Mammary epithelial cell (primary cell): ENCODE measurements at places on chromosomes 5 and 9. TPM values are rescaled to one million over a fixed set of nuclear protein-coding genes. Genes with fewer than 3 reads are reported as not detected.

Gene PCDHA8
- polyA plus RNA-seq = not detected

Gene INVS
- polyA plus RNA-seq = 9.7 TPM

Gene SPINK4
- polyA plus RNA-seq = not detected

Gene ECPAS
- 26.1 TPM for polyA plus RNA-seq

Gene FOXD4
- polyA plus RNA-seq = 0.10 TPM

Gene DOCK2
- polyA plus RNA-seq = 0.29 TPM

Gene MLANA
- polyA plus RNA-seq = not detected

DNA sequence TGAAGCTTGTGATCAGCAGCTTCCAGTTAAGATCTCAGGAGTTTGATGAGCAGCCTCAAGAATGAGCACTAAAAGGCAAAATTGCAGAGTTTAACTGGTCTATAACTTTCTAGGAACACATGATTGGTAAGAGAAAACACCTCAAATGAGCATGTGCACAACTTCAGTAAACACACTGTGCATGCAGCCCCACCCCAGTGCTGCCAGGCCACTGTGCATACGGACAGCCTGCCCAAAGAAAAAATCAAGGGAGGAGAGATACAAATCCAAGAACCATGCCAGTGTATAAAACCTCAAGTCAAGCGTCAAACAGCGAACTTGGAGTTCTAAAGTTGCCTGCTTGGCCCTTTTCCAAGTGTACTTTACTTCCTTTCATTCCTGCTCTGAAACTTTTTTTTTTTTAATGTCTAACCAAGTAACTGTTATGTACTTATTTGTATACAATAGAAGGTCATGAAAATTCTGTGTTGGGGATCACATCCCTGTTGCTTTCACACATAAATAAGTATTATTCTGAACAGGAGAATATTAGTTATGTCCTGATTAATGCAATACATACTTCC, 125.6 kb upstream of the TSLP start:
- DNase-seq = no peak

DNA sequence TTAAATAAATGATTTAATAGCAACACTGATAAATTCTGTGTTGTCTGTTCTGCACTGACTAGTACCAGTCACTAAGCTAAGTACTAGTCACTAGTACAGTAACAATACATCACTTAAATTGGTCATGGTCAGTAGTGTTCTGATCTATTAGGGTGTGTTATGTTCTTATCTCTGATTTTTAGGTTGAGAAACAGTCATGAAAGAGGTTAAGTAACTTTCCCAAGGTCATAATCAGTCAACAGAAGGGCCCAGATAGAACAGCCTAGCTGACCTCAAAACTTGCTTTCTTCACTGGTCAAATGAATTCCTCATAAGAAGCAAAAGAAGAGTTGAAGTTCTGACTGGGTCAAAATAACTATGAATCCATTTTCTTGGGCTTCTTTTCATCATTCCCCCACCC, 1492.7 kb downstream of the MAT2B start:
- DNase-seq = no peak

DNA sequence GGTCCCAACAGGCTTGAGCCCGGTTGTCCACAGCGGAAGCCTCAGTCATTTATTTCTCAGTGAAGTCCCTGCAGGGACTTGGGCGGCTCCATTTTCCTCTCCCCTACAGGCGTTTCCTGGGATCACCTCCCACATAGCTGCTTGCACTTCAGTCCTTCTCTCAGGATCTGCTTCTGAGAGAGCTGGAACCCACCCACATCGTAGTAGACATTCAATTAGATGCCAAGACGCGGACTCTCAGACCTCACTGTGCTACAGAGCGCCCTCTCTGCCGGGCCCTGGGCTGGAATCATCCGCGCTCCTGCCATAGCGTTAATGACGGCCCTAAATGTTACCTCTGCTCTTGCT, 54.0 kb upstream of the ROR2 start:
- no peak for DNase-seq

DNA sequence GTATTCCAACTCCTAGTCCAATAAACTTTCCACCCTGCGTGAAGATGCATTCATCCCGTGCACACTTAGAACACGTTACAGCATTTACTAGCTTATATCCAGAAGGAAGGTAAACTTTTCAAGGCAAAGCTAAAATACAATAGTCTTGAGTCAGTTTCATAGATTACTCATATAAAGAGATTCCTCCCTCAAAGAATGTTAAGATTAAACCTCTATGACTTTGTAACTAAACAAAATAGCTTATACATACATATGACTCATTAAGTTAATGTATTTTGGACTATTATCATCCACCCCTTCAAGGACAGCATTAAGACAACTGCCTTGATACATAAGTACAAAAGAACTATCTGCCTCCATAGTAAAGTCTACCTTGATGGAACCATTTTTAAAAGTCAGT, 36.1 kb downstream of the TLE1 start:
- peak; percentile 25 for DNase-seq

- DNase-seq = no peak
Measured at GRCh38 chr9:93221044-93221443, 37.1 kb downstream of the WNK2 start.

DNA sequence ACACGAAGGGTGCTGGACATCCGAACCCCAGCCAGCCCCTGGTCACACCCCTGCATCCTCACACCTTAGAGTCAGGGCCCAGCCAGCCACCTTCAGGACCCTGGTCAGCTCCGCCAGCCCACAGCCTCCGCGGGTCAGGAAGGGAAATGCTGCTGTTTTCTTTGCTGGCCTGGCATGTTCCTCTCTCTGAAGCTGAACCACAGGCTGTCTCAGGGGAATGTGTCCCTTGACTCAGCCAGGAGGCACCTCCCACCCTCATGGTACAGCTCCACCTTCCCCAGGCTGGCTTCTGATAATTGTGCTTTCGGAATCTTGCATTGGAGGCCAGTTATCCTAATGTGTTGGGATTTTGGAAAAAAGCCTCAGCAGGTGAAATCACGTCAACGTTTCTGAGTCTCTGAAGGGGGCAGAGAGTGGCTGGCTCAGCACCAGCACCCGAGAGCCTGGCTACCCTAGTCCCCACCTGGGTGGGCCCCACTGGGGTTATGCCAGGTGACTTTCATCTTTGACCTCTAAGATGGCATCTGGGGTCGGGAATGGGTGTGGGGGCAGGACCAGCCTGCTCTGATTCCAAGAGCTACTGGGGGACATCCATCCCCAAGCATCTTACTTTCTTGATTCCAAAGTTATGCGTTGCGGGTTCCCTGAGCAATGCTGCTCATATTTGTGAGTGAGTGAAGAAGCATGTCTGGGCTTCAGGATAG, 9.8 kb upstream of the OLFM1 start:
- no peak for DNase-seq

DNA sequence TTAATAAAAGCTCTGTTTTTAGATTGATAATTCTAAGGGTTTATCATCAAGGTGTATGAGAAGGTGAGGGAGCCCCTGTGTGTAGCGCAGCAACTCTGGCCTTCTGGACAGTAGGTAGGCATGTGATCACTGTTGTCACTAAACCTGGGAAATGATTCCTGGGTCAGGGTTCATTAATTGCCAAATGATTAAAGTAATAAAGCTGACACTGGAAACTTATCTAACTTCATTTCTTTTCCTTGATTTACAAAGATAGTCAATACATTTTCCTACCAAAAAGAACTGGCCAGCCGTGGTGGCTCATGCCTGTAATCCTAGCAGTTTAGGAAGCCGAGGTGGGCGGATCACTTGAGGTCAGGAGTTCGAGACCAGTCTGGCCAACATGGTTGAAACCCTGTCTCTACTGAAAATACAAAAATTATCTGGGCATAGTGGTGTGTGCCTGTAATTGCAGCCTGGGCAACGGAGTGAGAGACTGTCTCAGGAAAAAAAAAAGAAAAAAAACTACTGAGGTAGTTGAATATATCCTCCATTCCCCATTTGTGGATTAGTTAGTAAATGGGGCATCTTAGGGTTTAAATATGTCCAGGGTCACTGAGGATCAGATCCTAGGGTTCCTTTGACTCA, 2.4 kb downstream of the EHMT1 start:
- DNase-seq = no peak

GRCh38 chr5:79022771-79023170, 37.7 kb upstream of the ARSB start:
- no peak for DNase-seq

GRCh38 chr5:64678374-64678773, 11.9 kb upstream of the SHISAL2B start:
- DNase-seq = peak; percentile 19

GRCh38 chr5:53110156-53110555, 599 bp upstream of the MOCS2 start:
- no peak for DNase-seq

- DNase-seq = no peak
Measured at GRCh38 chr9:34498553-34498952, 24.2 kb downstream of the ENHO start.

DNA sequence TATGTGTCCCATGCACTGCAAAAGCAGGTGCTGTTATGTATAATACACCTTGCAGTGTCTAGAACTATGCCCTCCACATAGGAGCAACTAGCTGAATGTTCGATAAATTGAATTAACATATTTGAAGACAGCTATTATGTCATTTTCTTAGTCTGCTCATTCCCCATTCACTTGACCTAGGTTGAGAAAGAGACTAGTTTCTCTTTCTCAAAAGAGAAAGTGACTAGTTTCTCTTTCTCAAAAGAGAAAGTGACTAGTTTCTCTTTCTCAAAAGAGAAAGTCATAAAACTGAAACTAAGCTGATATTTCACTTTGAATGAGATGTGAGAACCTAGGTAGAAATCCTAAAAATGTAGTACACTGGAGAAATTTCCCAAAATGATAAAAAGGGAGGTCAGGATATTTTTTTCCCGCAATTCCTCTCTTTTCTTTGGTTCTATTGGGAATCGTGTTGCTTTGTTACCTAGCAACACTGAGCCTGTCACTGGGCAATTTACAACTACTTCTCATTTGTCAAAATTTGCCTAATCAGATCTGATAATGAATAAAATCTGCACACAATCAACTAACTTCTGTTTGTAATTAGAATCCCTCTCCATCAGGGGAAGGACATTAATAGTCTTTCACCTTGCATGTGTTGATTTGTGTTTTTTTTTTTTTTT, 132.0 kb upstream of the GRIA1 start:
- no peak for DNase-seq

- peak; percentile 67 for DNase-seq
Measured at GRCh38 chr5:126124706-126125345, 298.4 kb upstream of the GRAMD2B start.

DNA sequence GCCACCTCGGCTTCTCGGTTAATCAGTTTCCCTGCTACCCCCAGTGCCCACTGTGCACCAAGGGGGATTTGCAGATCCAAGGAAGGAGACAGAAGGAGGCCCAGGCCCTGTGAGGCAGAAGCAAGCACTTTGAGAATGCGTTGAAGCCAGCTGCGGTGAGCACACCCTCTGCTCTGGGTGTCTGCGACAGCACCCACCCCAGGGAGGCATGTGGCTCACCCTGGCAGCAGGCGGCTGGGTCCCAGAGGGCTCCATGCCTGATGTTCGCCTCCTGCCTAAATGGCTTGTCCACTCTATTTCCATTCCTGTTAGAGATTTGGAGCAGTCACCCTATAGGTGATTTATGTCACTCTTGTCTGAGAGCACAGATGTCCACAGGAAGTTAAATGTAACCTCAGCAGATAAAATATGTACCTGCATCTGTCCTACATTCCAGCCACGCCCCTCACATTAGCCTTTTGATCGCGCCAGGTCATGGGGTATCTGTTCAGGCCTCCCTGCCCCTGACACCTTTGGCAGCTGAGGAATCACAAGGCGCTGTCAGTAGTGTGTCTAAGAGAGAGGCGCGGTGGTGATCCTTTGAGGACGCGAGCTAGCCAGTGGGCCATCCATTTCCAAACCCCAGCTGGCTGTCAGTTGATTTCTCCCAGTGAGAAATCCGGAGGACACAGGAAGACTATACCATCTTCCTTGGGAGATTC, 28.1 kb downstream of the PTGES2 start:
- peak; percentile 24 for DNase-seq

GRCh38 chr5:52638732-52639131, 149.0 kb upstream of the ITGA1 start:
- peak; percentile 1 for DNase-seq

DNA sequence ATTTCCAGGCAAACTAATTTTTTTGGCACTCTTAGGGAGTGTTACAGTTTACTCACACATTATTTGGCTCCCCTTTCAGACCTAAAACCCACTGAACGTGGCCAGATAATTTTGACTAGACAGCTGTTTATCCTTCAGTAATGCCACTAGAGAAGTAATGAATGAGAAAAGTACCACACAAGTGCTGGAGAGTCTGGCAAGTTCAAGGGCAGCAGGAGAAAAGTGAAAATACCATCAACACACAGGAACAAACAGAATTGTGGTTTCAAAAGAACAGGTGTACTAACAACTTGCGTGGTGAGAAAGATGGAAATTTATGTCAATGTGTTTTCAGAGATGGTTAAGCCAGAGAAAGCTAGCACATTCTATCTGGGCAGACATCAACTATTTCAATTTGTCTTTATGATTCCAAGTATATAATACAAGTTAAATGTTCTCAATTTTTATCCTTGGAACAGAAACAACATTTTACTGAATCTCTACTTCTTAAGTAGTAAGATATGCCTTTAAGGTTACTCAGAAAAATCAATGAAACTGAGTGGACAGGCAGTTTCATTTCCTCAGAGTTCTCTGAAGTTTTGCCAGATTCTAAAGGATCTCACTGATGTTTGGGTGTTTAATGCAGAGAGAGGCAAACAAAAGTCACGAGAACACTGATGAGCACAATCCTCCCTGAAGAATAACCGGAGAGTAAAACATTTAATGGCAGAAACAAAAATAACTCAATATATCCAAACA, 91.0 kb downstream of the ARSB start:
- no peak for DNase-seq

GRCh38 chr5:134982230-134982629, 14.5 kb downstream of the CATSPER3 start:
- DNase-seq = no peak

DNA sequence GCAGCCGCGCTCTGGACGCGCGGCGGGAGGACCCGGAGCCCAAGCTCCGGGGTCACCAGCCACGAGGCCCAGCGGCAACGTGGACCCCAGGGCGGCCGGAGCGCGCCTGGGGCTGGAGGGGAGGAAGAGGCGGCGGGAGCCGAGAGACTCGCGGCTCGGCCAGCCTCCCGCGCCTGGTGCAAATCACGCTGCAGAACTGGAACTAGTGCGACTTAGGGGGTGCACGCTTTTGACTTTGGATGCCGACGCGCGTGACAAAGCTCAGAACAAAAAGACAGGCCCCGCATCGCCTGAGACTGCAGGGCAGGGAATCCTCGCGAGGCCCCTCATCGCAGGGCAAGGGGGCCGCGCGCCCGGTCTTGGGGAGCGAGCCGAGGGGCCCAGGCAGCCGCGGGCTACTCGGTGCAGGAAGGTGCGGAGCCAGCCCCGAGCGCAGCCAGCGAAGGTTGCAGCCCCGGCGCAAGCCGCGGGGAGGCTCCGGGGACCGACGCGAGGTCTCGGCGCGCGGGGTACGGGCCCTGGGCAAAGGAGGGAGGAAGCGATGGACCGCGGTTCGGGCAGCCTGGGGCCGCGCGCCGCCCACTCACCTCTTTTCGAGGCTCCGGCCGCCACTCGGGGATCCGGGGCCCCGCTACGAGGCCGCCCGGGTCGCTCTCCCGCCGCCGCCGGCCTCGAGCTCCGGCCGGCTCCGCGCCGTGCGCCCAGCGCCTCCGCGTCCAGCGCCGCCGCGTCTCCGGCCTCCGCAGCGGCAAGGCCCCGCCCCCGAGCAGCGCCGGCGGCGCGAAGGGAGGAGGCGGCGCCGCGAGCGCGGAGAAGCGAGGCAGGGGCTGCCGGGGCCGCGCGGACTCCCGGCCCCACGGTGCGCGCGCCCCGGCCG, at the start of gene GOLM1:
TSS of gene GOLM1 (minus strand) at position 735 of the 877 bp plus-strand sequence. CDS start 20,238 bp downstream, outside the sequence.
- peak; percentile 57 for DNase-seq

GRCh38 chr9:110101531-110102161, 106.3 kb downstream of the C9orf152 start:
- DNase-seq = no peak
